SW 1271 (cell line): ENCODE measurements at places on chromosomes 6 and 20.

- DNase-seq: no peak
These were observed 22.3 kb downstream of the MDN1 start for GRCh38 chr6:89797317-89797716.

DNA sequence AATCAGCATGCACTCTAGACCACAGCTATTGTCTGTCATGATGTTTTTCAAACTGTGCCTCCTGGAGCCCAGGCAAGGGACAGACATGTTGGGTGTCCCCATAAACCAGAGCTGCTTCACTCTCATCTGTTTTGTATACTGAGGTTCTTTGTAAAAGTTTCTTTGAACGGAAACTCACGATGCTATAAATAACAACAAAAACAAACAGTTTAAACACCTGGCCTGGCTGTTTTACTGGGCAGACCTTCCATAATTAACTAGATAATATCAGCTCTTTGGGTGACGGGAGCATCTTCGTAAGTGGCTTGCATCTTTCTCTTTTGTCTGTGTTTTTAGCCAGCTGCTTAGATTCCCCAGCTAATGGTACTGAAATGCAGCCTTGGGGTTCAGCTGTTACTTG is 190.3 kb downstream of the ZDHHC14 start:
- DNase-seq: no peak

- DNase-seq: no peak
These were observed 287.7 kb downstream of the ALDH8A1 start for GRCh38 chr6:134662077-134662700.

- DNase-seq: no peak
These were observed 325.2 kb upstream of the NT5E start for GRCh38 chr6:85124472-85125354.

- no peak for DNase-seq
These were observed 114.2 kb upstream of the ID4 start for GRCh38 chr6:19722999-19723398.

DNA sequence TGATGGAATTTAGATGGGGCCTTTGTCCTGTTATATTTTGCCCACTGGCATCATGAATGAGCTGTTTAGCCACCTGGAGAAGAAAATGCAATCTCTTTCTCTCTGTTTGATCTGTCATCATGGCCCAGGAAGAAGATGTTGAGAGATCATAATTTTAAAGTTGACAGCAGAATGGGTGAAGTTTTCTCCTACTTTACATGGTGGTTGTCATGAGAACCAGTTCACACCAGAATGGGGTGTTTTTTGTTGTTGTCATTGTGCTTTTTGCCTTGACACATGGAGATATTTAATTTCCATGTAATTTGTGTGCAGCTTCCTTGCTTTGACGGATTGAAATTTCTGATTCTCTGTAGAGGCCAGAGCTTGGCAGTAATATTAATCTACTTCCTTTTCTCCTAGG is 122.5 kb downstream of the FARS2 start:
- no peak for DNase-seq

- DNase-seq: no peak
These were observed 22.0 kb upstream of the L3MBTL3 start for GRCh38 chr6:129996387-129996786.

DNA sequence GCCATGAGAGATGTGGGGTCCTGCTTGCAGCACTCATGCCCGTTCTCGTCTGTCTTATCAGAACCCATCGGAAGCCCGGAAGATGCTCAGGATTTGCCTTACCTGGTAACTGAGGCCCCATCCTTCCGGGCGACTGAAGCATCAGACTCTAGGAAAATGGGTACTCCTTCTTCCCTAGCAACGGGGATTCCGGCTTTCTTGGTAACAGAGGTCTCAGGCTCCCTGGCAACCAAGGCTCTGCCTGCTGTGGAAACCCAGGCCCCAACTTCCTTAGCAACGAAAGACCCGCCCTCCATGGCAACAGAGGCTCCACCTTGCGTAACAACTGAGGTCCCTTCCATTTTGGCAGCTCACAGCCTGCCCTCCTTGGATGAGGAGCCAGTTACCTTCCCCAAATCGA is 8.3 kb downstream of the PI16 start:
- peak; percentile 37 for DNase-seq

DNA sequence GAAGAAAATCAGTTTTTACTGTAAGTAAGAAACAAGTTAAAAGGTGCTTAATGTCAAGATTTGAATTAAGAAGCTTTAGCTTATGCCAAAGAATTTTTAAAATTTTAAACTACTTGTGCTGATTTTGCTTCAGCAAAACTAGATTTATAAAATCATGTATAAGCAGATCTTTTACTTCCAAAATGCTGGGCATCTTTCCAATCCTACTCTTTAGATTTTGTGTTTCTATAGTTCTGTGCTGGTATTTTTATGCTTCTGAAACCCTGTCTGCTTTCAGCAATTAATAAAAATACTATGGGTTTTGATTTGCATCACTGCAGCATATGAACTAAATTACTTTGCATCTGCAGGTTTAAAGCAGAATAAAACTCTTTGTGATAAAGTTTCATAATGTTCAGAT is 238.6 kb upstream of the RNF217 start:
- no peak for DNase-seq

GRCh38 chr20:48749437-48749836 is 78.4 kb downstream of the PREX1 start:
- no peak for DNase-seq

GRCh38 chr6:17705428-17705777 is 1.3 kb downstream of the NUP153 start:
- peak; percentile 73 for DNase-seq

- DNase-seq: peak; percentile 72
These were observed 56.2 kb upstream of the EDN1 start for GRCh38 chr6:12233693-12234571.

DNA sequence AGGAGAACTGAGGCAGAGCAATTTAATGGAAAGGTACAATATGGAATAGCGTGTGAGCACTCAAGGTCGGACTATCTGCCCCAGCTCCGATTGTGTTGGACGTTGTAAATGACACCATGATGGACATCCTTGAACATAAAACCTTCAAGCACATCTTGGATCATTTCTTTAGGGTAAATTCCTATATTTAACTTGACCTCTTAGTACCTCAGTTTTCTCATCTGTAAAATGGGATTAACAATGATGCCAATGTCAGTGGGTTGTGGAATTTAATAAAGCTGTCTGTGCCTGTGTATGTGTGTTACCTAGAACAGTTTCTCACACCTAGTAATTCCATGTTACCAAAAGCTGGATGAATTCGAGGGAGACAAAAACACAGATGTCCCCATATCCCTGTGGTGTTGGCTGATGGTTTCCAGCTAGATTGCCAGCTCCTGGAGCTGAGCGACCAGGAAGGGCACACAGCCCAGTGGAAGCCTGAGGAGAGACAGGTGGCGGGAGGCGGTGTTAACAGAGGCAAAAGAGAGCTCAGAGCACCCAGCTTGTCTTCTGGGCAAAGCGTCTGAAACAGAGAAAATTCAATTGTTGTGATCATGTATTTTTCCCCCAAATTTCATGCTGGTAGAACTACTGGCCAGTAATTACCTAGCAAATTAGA is 32.6 kb downstream of the MDFI start:
- no peak for DNase-seq

GRCh38 chr6:144566868-144567615 is 281.9 kb downstream of the UTRN start:
- no peak for DNase-seq

- DNase-seq: no peak
These were observed 15.0 kb upstream of the MYMX start for GRCh38 chr6:44201638-44202303.

GRCh38 chr6:39565956-39566355 is 159.3 kb downstream of the KIF6 start:
- no peak for DNase-seq

GRCh38 chr20:11850901-11851300 is 66.8 kb upstream of the BTBD3 start:
- DNase-seq: peak; percentile 9

GRCh38 chr6:154864066-154864430 is 130.8 kb downstream of the SCAF8 start:
- no peak for DNase-seq

DNA sequence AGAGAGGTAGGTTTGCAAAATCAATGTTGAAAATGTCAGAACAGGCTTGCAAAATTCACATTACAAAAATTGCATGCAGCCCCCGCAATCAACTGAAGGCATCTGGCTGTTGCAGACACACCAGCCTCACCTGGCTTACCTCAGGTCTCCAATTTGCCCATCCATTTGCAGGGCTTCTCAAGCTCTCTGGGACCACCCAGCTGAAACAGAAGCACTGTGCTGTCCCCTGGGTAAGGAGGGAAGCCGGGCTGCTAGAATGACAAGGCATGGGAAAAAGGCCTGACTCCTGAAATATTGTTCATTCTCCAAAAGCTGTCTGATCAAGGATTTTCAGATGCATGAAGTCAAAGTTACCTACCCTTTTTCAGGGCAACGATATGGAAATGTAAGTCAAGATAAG is 52.6 kb upstream of the CD93 start:
- no peak for DNase-seq

GRCh38 chr20:48821261-48821920 is 6.4 kb downstream of the PREX1 start:
- no peak for DNase-seq

GRCh38 chr6:84358581-84358980 is 131.1 kb upstream of the CEP162 start:
- DNase-seq: no peak

GRCh38 chr6:16224409-16224808 is 14.0 kb upstream of the GMPR start:
- no peak for DNase-seq

DNA sequence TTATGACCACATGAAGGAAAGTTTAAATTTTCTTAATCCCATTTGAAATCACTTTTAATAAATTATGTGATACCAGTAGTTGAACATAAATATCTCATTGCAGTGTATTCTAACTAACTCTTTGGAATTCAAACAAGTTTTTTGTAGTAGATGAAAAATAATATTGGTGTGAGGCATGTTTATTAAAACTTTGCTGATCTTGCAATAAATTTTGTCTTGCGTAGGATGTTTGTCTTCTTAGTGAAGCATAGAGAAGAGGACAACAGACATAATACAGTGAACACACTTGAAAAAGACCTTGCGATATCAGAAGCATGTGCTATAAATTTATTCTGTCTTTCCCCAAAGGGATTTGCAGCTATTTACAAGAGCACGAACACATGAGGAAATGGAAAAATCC is 140.7 kb downstream of the HTR1B start:
- DNase-seq: no peak

DNA sequence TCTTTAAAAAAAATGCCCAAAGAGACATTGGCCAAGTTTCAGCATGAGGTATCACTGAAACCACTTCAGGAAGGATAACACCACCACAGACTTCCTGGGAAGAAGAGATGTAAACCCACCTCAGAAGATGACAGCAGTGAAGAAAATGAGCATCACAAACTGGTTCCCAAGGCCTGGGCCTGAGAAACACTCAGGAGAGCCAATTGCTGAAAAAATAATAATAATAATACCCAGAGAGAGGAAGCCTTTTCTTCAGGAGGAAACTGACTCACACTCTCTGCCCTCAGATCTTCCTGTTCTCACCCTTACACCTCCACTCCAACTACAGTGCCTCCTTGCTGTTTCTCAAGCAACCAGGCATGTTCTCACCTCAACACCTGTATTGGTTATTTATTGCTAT is 68.1 kb upstream of the MAFB start:
- no peak for DNase-seq

- DNase-seq: no peak
These were observed 23.9 kb downstream of the MYH7B start for GRCh38 chr20:34979366-34980153.

DNA sequence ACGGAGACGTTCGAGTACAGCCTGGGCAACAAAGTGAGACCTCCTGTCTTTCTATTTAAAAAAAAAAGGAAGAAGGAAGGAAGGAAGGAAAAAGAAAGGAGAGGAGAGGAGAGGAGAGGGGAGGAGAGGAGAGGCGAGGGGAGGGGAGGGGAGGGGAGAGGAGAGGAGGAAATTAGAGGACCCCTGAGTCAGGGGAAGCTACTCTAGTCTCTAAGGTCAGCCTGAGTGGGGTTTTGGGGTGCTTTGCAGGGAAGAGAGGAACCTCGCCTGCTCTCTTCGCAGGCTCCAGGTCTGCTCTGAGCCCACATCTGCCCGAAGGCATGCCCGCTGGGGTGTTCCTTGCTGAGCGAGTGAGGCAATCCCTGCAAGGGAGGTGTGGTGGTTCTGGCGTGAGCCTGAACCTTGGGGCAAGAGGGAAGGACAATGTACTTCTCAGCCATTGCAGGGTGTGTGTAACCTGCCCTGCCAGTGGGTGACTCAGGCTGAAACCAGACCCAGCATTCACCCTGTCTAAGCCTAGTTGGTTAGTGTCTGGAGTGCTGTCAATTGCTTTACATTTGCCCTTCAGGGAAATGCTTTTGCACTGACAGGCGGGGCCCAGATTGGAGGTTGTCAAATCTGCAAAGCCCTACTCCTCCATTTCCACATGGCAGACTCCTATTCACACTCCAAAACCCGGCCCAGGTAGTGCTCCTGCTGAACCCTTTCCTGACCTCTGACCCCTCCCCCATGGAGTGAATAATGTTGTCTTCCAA is 15.3 kb upstream of the MMP9 start:
- DNase-seq: peak; percentile 68

GRCh38 chr20:49186535-49187329 is 1.4 kb downstream of the STAU1 start:
- DNase-seq: no peak

DNA sequence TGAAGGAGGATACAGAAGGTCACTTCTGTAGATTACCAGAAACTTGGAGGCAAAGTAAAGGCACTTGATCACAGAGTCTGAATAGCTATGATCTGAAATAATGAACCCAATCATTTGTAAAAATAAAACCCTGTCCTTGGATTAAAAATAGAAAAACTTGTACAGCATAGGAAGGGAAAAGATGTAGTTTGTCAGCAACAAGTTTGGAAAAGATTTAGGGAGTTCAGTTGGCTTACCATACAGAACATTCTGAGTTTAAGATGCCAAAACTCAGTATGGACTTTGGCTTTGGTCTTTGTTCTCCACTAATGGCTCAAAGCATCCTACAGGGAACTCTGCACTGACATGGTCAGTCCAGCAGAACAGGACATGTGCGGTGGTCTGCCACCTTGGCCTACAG is 240.6 kb downstream of the BCKDHB start:
- no peak for DNase-seq

GRCh38 chr6:145349950-145350510 is 385.3 kb downstream of the EPM2A start:
- DNase-seq: no peak

DNA sequence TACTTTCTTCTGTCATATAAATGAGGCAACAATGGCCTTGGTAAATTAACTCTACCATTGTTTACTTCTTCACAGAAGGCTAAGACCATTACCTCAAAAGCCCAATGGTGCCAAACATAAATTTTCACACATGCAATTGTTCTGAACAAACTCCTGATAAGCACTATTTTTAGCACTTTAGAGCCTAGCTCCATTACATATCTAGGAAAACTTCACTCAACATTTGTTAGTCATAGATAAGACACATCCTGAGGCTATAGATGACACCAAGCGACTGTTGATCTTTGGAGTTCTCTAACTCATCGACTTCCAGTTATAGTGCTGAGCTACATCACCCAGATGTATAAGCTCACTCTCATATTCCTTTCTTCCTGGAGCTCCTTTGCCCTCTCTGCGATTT is 245.9 kb downstream of the EYS start:
- no peak for DNase-seq
